ENCODE measurements at places on chromosomes 7 and 10.

- DNase-seq = no peak
Observed at GRCh38 chr10:6558759-6559461, 21.2 kb downstream of the PRKCQ start.

DNA sequence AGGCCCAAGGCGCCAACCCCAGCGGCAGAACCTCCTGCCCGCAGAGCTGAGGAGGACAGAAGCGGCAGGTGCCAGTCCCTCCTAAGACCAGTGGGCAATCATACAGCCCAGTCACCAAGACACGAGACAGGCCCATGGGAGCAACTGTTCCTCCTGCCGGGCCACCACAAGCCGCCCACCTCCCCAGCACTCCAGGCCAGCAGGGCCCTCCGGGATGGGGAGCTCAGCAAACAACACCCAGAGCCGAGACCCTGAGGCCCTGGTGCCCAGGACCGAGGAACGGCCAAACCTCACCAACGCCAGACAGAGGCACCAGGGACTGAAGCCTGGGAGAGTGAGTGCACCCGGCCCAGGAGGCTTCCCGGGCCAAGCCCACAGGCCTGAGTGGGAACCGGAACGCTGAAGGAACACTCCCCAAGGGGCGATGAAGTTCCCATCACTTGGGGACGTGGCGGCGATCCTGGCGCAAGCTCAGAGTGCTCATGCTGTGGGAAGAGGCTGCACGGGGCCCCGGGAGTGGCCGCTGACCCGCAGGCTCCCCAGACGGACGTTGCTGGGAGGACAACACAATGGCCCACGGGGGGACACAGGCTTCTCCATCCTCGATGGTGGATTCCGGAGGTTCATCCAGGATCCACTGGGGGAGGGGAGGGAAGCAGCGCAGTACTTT, 35.1 kb downstream of the GPER1 start:
- DNase-seq = no peak

DNA sequence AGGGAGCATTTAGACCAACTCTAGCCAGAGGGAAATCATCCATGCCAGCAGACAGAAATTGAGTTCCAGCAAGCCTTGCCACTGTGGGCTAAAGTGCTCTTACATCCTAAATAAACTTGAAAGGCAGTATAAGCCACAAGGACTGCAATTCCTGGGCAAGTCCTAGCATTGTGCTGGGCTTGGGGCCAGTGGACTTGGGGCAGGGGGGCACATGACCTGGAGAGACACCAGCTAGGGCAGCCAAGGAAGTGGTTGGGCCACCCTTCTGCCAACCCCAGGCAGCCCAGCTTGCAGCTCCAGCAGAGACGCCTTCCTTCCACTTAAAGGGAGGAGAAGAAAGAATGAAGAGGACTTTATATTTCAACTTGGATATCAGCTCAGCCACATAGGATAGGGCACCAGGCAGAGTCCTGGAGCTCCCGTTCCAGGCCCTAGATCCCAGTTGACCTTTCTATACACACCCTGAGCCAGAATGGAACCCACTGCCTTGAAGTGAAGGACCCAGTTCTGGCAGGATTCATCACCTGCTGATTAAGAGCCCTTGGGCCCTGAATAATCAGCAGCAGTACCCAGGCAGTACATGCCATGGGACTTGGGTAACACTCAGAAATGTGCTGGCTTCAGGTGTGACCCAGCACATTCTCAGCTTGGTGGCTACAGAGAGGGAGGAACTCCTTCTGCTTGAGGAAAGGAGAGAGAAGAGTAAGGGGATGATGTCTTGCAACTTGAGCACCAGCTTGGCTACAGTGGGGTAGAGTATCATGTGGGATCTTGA, 153.0 kb downstream of the GNAI1 start:
- no peak for DNase-seq

- DNase-seq = no peak
Observed at GRCh38 chr7:85719981-85720953, 533.4 kb upstream of the SEMA3D start.

DNA sequence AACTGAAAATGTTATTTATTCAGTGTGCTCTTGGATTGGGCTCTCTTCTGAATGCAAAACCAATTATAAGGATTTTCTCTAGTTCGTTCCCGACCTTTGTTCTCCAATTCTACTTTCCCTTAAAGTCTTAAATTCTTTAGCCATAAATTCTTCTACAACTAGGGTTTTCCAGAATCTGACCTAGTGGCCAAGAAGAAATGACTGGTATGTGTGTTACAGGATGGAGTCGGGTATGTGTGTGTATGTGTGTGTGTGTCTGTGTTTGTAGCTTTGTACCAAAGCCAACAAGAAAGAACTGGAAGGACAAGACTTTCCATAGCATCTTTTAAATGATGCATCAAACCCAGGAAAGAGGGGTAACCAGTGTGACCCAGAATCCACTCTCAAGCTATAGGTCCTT, 25.8 kb upstream of the LEP start:
- no peak for DNase-seq

DNA sequence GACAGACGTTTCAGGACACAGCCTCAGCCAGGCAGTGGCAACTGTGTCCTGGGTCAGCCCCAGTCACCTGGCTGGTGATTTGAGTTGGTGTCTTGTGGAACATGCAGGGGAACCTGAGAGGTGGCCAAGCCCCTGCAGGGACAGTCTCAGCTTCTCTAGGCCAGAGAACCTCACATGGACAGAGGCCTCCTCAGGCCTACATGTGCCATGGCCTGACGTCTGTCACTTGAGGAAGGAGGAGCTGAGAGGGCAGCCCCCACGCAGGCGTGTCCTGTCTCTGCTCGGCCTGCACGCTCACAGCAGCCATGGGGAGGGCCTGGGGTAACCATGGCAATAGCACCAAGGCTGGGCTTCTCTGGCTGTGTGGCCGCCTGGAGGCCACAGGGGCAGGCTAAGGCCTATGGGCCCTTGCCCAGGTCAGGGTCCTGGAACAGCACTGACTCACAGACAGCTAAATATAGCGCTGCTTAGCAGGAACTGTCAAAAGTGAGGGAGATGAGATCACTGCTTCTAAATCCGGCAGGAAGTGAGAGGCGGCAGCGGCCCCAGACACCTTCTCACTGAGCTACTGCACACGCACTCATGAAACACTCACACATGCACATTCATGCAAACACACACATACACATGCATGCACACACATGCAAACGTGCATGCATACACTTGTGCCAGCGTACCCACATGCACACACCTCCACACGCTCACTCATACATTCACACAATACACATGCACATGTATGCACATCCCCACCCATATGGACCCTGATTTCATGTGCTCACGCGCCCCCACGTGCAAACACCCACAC, 57.0 kb downstream of the YKT6 start:
- peak; percentile 45 for DNase-seq

- DNase-seq = no peak
Observed at GRCh38 chr10:33661580-33662336, 327.3 kb upstream of the NRP1 start.

DNA sequence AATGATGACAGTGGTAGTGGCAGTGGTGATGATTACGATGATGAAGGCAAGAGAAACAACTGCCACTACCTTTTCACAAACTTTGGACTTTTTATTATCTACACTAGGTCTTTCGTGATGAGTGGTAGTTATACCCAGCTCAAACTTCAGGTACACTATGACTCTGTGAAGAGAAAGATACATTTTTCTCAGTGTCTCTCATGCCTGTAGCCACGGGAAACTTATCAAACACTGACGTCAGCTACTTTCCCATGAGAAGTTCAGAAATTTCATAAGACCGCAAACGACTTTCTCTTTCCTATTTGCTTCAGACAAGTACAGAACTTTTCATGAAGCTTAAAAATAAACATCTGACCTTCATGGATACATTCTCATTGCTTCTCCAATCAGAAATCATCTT, 57.0 kb downstream of the CALD1 start:
- DNase-seq = no peak

DNA sequence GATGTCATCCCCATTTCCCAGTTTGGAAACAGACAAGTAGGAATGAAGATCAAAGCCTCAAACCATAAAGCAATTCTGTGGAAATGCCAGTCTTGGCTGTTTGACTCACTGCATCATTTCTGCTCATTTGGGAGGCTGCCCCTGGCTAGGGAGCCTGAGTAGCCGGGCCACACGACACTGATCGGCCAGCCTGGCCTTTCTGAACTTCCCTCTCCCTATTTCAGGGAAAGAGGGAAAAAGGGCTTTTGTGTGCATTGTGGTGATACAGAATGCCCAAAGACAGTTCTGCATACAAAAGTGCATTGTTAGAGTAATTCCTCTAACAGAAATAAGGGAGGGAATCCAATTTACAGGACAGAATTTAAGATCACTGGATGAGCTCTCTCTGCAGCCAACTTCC, 41.7 kb upstream of the OPALIN start:
- DNase-seq = no peak

DNA sequence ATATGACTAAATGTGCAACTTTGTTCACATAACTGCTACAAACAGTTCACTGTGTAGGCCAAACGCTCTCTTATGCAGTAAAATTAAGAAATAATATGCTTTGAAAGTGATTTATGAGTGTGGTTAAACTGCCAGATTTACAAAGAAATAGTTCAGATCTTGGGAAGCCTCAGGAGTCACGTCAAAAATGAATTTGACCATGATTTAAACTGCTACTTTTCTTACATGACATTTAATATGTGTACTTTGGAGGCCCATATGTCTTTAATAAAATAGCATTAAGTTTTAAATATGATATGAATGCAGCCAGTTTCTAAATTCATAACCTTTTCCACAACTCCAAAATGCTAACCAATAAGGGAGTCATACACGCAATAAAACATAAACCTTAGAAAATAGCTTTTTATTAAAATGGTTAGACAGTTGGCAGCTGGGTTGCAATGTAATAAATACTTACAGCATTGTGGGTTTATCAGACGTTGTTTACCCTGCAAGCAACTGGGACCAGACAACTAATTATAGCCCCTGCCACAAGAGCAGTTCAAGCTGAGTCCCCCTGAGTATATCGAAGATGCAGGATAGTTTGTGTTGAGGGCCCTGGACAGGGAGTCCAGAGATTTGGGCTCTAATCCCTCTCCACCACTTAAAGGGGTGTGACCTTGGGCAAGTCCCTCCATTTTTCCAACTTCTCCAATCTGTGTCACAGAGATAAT, 640.4 kb downstream of the LRMDA start:
- no peak for DNase-seq

- no peak for DNase-seq
Observed at GRCh38 chr7:108244110-108244509, 113.9 kb upstream of the LAMB4 start.

DNA sequence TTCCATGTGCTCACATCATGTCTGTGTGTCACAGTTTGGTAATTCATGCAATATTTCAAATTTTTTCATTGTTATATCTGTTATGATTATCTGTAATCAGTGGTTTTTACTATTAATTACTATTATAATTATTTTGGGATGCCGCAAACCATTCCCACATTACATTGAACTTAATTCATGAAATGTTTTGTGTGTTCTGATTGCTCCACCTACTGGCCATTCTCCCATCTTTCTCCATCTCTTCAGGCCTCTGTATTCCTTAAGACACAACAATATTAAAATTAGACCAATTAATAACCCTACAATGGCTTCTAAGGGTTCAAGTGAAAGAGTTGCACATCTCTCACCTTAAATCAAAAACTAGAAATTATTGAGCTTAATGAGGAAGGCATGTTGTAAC, 398.5 kb downstream of the PCDH15 start:
- DNase-seq = no peak

DNA sequence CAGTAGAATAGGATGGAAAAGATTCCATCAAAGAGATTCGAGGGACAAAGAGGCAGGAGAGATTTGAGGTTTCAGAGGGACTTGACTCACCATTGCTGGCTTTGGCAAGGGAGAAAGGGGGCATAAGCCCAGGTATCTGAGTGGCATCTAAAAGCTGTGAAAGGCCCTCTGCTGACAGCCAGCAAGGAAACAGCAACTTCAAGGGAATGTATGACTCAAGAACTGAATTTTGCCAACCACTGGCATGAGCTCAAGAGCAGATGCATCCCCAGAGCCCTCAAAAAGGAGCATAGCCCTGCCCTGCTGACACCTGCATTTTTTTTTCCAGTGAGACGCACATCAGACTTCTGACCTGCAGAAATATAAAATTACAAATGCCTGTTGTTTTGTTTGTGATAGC, 19.6 kb upstream of the ADAM12 start:
- DNase-seq = no peak

DNA sequence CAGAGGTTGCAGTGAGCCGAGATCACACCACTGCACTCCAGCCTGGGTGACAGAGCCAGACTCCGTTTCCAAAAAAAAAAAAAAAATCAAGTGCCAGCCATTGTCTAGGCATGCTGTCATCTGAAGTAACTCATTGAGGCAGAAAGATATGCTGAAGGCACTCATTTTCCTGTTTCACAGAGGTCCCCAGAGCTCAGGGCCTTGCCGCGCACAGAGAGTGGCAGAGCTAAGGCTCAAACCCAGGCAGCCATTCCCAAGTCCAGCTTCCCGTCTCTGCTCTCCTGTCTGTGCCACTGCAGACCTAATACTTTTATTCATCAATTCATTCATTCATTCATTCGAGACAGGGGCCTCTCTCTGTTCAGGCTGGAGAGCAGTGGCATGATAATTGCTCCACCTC, 3.5 kb downstream of the GRIFIN start:
- DNase-seq = no peak

GRCh38 chr7:24425664-24426063, 141.7 kb downstream of the NPY start:
- no peak for DNase-seq

- DNase-seq = no peak
Observed at GRCh38 chr7:135150072-135150782, 2.4 kb downstream of the TMEM140 start.

All from activated naive CD8-positive, alpha-beta T cell treated with anti-CD3 and anti-CD28 coated beads, Interleukin-2, amount 50 U/mL, for 16 hours (primary cell).